ENCODE measurements at places on chromosomes 12 and 14.
A peak's percentile ranks its signal among the peaks of the same experiment; 100 is the strongest.

DNA sequence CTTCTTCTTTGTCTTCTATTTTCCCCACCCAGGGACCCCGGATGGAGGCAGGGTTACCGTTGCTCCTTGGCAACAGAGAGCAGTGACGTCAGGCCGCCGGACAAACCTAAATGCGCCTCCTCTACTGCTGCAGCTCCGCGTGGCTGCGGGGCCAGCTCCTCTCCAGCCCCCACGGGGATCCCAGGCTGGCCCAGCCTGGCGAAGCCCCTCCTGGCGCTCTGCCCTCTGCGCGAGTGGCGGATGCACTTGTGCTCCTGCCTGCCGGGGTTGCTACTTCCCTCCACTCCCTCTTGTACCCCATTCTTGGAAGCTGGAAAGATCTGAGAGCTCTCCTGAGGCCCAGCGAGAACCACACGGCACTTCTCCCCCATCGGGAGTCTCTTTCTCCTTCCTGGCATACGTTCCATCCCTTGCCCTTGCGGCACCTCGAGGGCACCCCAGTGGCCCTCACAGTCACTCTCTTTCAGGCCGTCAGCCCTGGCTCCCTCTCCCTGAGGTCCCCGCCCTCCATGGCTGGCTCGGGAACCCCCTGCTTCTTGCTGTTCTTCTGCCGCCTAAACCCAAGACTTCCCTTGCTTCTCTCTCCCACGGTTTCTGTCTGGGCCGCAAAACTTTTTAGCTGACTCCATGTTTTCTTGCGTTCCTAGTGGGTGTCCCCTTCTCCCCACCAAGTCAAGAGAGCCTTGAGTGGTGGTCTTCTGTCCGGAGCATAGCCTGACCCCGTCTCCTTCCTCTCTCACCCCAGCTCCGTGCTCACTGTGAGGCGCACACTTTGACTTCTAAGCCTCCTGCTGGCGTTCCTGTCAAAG is 121.7 kb downstream of the PAPOLA start:
- no peak for DNase-seq

DNA sequence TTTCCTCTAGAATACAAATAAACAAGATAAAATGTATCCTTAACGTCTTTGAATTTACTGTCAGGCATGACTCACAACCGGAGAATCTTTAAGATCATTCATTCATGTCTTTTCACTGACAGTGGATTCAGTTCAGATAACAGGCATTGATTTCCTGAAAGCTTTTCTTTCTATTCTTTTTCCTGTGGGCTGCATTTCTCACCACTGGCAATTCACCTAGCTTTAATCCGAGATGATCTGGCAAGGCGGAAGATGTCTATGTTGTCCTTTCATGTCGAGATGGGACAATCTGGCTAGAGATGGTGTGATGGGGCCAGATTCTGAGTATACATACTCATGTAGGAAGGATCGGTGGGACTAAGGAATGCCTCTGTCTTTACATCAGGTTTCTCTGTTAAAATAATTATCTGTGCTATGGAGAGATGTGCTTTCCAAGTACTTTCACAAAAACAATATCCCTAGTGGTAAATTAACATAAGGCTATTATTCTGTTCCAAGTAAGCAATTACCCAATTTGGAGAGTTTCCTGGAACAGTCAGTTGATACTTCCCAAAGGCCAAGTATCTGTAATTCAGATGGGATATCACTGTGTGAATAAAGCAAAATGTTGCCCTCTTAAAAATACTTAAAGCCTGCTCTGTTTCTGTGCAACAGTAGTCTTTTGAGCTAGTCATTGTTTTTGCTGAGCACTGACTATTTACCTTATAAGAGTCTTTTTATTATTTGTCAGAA is 17.8 kb downstream of the ACSS3 start:
- no peak for DNase-seq

- no peak for DNase-seq
Measured at GRCh38 chr12:57242691-57243454, 8.1 kb downstream of the STAC3 start.

GRCh38 chr12:50275556-50275955 is 7.8 kb downstream of the LIMA1 start:
- DNase-seq: no peak

GRCh38 chr14:74425525-74426201 is 347 bp downstream of the SYNDIG1L start:
- no peak for DNase-seq

DNA sequence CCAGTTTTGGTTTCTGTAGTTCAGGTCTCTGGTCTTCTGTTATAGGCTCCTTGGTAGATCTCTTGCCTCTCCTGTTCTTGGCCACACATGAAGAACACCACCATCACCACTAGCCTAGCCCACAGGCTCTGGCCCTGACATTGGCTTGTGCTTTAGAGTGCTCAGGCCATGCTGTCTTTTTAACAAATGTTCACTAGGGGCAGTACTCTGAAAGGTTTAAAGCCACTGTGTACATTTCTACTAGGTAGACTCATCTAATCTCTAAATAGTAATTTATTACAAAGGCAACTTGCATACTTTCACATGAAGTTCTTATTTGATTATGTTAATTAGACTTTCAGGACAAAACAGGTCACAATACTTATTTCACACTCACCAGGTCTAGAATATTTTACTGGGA is 38.3 kb downstream of the PDE6H start:
- DNase-seq: no peak

- DNase-seq: no peak
Measured at GRCh38 chr12:48106681-48107613, 1.1 kb upstream of the SENP1 start.

- no peak for DNase-seq
Measured at GRCh38 chr14:77071938-77072388, 26.1 kb upstream of the CIPC start.

GRCh38 chr12:3122841-3123678 is 45.9 kb downstream of the TSPAN9 start:
- DNase-seq: no peak

DNA sequence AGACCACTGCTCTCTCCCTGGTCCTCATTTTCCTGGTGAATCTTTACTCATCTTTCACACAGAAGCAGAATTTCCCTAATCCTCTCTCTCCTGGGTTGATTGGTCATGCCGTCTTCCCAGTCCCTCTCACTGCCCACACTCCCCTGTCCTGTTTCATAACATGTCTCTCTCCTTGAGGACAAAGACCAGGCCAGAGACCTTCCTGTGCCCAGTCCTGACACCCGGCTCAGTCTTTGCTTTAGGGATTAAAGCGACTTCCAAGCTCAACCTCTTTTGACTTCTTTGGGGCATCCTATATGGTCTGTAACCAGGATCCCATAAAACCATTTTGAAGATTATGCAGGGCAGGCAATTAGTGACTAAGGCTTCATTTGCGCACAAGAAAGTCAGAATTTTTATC is 105.5 kb downstream of the BCL11B start:
- DNase-seq: no peak

DNA sequence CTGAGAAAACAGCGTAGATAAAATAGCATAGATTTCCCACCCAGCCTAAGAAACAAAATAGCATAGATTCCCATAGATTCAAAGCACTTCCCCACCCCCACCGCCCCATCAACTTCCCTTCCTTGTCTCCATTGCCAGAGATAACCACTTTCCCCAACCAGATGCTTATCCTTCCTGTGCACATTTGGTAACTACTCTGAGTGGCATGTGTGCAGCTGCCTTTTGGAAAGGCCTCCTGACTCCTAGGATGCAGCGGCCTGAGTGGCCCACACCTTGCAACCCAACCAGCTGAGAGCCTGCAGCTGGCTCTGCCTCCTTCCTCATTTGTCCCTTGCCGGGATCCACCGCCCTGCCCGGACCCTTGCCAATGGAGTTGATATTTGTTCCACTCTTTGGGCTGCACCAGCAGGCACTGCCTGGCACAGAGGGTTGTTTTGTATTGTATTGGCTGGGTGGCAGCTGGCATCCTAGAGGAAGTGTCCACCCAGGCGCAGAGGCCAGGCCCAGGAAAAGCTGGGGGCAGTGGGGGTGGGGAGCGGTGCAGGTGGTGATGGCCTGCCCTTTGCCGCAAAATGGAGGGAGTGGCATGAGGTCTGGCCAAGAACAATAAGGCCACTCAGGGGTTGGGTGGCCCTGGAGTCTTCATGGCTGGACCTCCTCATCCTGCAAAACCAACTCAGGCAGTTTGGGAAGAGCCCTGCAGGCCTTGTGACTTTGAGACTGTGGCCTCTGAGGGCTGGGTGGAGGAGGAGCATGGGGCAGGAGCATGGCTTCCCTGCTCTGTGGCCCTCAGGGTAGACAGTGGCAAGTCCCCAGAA is 4.9 kb downstream of the SLC48A1 start:
- peak; percentile 86 for DNase-seq

DNA sequence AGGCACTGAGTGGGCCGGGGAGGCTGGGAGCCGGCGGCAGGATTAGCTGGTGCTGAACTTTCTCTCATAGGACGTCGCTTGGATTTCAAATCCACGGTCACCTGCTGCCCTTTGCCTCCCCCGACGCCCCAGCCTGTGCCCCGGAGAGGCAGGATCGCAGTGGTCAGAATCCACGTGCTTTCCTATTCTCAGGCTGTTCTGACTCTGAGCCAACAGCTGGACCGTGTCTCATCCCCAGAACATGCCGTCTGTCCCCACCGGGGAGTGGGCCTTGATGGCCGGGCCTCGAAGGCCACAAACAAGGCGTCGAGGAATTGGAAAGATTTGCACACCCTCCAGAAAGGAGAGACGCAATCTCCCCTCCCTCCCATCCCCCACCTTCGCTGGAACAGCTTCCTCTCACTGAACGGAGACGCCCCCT is 18.5 kb upstream of the MLXIP start:
- DNase-seq: no peak

GRCh38 chr12:28963554-28963953 is 185.5 kb upstream of the FAR2 start:
- no peak for DNase-seq

DNA sequence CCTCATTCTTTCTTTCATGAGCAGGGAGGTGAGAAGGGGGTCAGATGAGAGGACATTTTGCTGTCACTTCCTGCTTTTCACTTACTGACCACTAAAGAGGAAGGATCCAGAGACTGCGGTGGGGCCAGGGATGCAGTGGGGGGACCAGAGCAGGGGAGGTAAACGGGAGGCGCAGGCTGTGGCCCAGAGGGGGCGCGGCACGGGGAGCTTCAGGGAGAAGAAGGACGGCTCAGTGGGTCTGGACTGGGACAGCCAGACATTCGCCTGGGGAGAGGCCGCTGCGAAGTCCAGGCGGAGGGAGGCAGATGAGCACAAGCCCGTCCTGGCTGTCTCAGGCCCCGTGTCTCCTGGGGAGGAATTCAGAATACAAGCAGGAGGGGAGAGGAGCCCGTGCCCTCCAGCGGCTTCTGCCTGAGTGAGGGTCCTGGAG is 41.2 kb downstream of the SLC6A12 start:
- no peak for DNase-seq

GRCh38 chr12:13948621-13949020 is 32.8 kb downstream of the GRIN2B start:
- DNase-seq: no peak

DNA sequence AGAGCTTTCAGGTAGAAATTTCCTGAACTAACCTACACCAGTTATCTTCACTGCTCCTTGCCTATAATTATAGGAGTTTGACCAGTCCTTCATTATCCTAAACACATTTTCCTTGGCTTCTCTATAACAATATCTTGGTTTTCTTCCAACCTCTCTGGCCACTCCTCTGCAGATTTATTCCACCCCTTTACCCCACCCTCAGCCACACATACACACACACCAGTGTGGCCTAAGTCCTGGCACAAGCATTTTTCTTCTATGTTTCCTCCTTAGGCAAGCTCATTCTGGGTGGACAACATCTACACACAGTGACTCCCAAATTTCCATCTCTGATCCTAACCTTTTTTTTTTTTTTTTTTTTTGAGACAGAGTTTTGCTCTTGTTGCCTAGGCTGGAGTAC is 25.1 kb downstream of the CDK17 start:
- no peak for DNase-seq

DNA sequence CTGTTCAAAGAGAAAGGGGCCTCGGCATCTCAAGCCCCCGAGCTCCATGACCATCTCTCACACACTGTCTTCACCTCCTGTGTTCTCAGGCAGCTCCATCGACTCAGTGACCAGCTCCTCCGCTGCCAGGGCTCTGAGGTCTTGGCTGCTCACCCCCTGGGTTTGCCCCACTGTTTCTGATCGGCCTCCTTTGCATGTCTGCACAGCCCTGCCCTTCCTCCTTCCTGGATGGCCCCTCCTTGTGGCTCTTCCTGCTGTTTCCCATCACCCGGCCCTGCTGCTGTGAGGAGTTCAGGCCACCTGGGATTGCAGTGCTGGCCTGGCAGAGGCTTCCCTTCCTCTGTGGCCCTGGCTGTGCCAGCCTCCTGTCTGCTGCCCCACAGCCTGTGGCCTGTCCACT is 38.1 kb upstream of the PIWIL1 start:
- DNase-seq: no peak

- no peak for DNase-seq
Measured at GRCh38 chr14:38255673-38256532, at the start of gene CLEC14A. CLEC14A (minus strand) TSS chr14:38256093; CDS start chr14:38256022, 71 bp downstream.

- peak; percentile 49 for DNase-seq
Measured at GRCh38 chr12:113135178-113136127, at the start of gene RASAL1. RASAL1 (minus strand) TSS chr12:113135761; CDS start chr12:113135462, 299 bp downstream.

DNA sequence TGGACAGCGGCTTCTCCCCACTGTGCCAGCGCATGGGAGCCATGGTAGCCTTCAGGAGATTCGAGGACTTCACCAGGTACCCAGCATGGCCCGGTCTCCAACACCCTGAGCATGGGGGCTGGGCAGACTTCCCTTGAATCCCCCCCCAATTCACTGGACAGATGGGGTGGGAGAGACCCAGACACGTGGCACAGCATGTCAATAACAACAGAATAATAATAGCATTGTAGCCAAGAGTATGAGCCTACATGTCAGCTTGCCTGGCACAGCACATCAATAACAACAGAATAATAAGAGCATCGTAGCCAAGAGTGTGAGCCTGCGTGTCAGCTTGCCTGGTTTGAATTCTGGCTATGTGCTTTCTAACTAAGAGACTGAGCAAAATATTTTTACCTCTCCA is 76.4 kb downstream of the FOXN4 start:
- no peak for DNase-seq

- DNase-seq: no peak
Measured at GRCh38 chr12:91100906-91101305, 10.4 kb downstream of the LUM start.

- DNase-seq: no peak
Measured at GRCh38 chr12:129049917-129050316, 196.6 kb downstream of the GLT1D1 start.

GRCh38 chr14:98960617-98961013 is 311.4 kb downstream of the BCL11B start:
- DNase-seq: no peak

DNA sequence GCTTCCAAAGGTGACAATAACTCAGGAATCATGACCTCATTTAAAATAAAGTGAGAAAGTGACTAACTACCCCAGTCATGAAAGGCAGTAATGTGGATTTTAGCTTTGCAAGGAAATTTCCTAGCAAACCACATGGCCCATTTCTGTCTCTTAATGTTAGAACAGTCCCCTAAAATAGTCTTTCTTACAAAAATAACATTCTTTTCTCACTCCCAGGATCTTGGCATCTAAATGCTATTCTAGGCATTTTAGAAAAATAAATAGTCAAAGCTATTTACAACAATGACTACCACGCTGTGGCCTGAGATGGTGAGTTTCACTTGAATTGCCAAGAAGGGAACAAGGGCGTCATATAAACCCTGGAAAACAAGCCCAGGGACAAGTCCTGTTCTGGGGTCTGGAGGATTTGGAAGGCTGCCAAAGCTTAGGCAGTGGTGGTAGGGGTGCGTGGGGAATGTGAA is 101.2 kb upstream of the CCDC175 start:
- no peak for DNase-seq

Data from substantia nigra (tissue), 51 donors.